Thoracic aorta (tissue), 2 donors: ENCODE measurements at places on chromosomes 1 and 21.

GRCh38 chr1:88973520-88974137 is 18.8 kb downstream of the KYAT3 start:
- DNase-seq = no peak

- DNase-seq = no peak
These were observed 23.6 kb downstream of the OPTC start for GRCh38 chr1:203517426-203518110.

DNA sequence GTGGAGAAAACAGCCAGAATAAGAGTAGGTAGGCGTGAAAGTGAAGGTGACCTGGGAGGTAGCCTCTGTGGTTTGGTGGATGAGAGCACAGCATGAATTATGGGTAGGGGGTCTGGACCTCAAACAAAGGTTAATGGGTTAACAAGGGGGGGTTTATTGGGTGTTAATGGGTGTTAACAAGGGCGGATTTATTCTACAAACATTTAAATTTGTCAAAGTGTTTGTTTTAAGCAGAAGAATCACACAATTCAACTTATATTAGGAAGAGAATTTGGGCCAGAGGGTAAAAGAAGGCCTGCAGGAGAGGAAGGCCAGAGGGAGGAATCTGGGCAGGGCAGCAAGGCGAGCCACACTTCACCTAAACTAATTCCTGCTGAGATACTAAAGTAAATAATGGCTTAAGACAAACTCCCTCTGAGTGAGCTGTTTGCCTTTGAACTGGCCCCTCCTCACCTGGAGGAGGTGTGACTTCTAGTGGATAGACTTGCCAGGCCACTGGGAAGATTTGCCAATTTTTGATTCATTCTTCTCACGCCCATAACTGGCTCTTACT is 191.7 kb downstream of the GIPC2 start:
- DNase-seq = no peak

DNA sequence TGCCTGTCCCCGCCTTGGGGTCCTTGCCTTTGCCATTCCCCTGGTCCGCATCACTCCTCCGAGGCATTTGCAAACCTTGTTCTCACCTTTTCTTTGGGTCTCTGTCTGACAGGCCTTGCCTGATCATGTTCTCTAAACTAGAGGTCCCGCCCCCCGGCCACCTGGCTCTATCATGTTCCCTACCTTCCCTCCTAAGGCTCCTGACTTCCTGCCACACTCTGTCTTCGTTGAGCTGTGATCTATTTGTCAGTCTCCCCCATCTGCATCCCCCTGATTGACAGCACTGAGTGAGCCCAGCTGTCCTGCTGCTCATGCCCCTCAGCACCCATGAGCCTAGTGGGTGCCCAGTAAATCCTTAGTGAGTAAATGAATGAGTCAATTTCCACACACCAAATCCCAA is 22.8 kb downstream of the ERG start:
- no peak for DNase-seq

GRCh38 chr1:25040122-25040685 is 110.1 kb upstream of the RUNX3 start:
- no peak for DNase-seq

GRCh38 chr1:201366696-201367095 is 10.8 kb downstream of the TNNT2 start:
- DNase-seq = no peak

- DNase-seq = no peak
These were observed 1326.7 kb downstream of the MRPL39 start for GRCh38 chr21:24280596-24280995.

DNA sequence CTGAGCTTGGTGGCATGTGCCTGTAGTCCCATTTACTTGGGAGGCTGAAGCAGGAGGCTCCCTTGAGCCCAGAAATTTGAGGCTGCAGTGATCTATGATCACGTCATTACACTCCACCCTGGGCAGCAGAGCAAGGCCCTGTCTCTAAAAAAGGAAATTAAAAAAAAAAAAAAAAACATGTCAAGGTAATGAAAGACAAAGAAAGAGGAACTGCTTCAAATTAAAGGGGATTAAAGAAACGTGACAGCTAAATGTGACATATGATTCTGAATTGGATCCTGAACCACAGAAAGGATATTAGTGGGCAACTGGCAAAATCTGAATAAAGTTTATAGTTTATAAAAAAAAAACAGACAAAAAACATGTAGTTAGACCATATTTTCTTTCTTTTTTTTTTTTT is 3.8 kb upstream of the C2CD4D start:
- DNase-seq = no peak

- no peak for DNase-seq
These were observed 62.6 kb upstream of the MACF1 start for GRCh38 chr1:39141925-39142324.

GRCh38 chr1:5140136-5140535 is 485.7 kb downstream of the AJAP1 start:
- DNase-seq = no peak

GRCh38 chr1:75233302-75233929 is 99.2 kb downstream of the LHX8 start:
- DNase-seq = no peak

- no peak for DNase-seq
These were observed 83.9 kb downstream of the ST6GALNAC5 start for GRCh38 chr1:76951153-76951552.

DNA sequence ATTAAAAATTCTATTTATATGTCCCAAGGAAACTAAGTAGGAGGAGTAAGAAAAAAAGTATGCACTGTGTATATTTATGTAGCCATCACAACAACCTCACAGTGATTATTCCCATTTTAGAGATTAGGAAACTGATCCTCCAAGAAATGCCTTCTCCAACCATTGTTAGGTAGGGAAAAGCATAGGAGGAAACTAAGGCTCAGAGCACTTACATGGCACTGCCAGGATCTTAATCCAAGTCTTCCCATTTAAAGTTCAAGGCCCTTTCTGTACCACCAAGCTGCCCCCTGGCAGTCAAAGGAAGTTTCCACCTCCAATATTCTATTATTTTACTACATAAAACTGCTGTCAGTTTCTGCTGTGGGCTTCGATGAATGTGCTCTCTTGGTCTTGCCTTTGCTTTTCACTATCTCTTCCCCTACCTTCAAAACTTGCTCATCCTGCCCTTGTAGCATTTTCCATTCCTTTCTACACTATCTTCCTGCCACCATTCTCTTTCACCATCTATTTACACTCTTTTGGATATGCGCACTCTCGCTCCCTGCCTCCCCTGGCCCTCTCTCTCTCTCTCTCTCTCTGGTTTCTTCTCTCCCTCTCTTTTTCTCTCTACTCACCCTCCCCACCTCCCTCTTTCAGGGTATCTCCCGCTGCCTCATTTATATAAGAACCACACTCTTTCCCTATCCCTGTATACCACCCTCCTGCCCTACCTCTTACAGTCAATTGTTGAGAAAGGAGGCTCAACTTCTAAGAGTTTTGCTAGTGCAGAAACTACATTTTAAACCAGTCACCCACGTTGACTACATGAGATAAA is 34.0 kb downstream of the PUM1 start:
- no peak for DNase-seq

DNA sequence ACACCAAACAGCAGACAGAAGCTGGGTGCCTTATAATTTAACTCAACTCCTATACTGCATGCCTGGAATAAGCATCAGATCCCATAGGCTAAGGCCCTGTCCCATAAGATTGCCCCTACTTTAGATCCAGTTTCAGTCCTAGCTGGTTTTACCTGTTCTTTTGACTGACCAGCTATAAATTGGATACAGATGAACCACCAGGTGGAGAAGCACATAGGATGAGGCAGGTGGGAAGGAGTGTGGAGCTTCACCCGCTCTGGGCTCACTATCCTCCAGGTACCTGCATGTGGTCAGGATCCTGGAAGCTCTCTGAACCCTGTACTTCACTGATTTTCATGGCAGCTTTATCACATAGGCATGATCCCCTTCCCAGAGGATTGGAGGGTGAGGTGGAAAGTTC is 51.3 kb downstream of the MAST2 start:
- no peak for DNase-seq

DNA sequence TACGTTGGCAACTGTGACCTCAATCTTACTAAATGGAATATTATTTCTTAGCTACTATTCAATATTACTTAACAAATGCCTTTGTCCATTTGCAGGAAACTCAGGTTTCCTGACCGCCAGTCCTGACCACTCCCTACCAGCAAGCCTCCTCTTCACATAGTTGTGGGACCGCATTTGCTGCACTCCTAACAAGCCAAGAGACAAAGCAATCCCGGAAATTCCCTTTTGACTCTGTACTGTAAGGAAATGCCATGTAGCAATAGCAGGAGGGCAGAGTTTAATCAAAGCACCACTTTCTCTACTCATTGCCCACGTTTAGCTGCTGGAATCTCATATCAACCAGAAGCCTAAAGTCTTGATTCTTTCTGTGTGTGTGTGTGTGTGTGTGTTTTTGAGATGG is 28.1 kb upstream of the ACBD6 start:
- no peak for DNase-seq

- no peak for DNase-seq
These were observed 272.0 kb downstream of the FOXD2 start for GRCh38 chr1:47709872-47710231.

DNA sequence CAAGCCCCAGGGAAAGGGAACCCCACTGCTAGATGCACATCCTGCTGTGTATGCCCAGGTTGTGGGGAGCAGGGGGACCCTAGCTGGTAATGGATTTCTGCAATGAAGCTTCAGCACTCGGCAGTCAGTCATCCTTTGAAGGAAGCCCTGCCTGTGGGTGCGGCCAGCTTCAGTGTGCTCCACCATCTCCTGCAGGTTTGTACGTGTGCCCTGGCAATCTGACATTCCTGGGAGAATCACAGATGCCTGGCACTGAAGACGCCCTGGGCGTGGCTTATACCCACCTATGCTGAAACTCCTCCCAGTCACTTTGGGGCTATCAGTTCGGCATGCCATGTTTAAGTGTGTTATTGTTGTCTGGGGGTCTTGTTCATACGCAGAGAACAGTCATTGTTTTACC is 6.8 kb downstream of the SPRR5 start:
- DNase-seq = no peak

DNA sequence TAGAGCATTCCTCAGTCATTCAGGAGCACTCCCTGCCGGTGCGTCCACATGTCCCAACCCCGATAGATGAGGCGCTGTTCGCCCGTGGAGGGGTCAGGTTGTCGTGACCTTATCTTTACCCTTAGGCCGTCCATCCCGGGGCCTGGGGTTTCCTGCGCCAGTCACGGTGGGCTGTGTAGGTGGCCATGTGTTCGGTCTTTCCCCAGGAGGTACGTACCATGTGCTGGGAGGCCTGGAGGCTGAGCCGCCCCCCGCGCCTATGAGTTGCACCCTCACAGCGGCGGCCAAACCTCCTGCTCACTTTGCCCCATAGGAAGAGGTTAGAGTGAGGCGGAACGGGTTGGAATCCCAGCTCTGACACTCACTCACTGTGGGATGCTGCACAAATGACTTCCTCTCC is 35.3 kb downstream of the UMODL1 start:
- no peak for DNase-seq

- DNase-seq = no peak
These were observed 12.0 kb downstream of the HMGB4 start for GRCh38 chr1:33875862-33876261.

DNA sequence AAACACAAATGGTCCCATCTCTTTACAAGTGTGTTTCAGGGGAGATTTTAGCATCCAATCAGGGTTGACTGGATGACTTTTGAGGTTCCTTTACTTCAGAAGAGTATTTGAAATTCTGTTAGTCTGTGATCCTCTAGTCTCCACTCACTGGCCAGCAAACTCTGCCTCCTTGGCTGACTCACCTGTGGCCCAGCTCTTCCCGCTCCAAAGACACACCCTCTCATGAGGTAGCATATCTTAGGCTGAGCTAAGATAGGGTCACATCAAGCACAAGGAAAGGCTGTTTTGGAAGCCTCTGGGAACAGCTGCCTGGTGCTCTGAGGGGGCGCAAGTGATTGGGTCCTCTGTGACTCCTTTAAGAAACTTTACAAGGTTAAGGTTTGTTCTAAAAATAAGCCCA is 102.3 kb upstream of the FGGY start:
- no peak for DNase-seq

GRCh38 chr1:214377886-214378285 is 96.9 kb downstream of the SMYD2 start:
- no peak for DNase-seq

DNA sequence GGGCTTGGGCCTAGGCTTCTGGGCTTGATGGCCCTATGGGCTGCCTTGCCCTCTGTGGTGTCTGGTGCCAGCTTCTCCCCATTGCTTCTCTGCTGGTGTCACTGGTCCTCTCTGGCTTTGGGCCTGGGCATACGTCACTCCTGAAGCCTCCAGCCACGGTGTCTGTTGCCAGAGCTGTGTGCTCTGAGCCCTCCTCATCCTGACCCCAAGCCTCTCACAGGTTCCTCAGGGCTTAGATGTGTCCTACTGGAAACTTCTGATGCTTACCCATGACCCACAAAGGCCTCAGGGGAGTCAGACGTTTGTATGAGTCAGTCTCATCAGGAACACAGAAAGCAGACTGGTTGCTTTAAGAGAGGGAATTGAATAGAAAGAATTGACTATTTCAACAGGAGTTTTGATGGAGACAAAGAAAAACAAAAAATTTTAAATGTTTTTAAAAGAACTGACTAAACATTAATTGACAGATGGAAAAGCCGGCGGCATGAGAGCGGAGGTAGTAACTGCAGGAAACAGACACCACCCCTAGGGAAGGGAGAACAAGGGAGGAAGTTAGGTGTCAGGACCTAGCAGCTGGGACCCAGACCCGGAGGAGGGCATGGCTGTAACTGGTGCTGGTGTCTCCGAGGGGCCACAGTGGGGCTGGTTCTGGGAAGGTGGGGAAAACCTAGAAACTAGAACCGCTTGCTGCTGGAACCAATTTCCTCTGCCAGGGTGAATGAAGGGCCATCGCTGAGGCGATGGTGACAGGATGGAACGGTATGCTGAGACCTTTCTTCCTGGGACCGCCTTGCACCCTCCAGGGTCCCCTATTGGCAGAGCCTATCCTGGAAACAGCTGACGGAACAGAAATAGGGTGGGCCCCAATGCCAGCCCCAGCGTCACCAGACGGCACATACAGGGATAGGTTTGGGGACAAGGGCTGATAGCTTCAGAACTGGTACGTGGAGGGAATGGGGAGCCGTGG is 40.0 kb upstream of the CITED4 start:
- no peak for DNase-seq

DNA sequence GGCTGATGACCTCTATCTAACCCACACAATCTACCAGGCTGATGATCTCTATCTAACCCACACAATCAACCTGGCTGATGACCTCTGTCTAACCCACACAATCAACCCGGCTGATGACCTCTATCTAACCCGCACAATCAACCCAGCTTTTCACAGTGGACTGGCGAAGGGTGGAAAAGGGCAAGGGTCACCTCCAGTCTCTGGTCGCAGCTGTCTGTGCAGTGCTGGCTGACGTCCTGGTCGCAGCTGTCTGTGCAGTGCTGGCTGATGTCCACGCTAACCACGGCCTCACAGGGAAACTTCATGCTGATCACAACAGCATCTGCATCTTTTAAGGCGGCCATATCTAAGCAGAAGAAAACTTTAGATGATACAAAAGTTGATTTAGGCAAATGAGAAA is 12.2 kb upstream of the CCDC27 start:
- no peak for DNase-seq

GRCh38 chr1:113255720-113256347 is 134.5 kb upstream of the MAGI3 start:
- DNase-seq = no peak

- DNase-seq = no peak
These were observed 167.4 kb downstream of the DUSP10 start for GRCh38 chr1:221574529-221574928.
